ENCODE measurements at places on chromosomes 7 and 10.
A peak's percentile ranks its signal among the peaks of the same experiment; 100 is the strongest.

GRCh38 chr7:78473571-78474301 is 675.2 kb downstream of the PHTF2 start:
- no peak for DNase-seq

- DNase-seq, result no peak
Measured at GRCh38 chr7:143958781-143959180, 4.1 kb downstream of the OR2F1 start.

GRCh38 chr10:35768731-35769130 is 126.6 kb upstream of the FZD8 start:
- no peak for DNase-seq

DNA sequence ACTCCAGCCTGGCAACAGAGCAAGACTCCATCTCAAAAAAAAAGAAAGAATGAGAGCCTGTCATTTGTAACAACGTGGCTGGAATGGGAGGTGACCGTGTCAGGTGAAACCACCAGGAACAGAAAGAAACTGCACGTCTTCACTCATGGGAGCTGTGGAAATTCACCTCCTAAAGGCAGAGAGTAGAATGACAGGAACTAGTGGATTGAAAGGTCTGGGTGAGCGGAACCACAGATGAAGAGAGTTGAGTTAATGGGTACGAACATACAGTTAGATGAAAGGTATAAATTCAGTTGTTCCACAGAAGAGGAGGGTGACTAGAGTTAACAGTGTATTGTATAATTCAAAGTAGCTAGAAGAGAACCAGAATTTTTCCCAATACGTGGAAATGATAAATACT is 78.6 kb downstream of the MAD1L1 start:
- DNase-seq, result no peak

GRCh38 chr7:42494736-42495135 is 257.7 kb upstream of the GLI3 start:
- DNase-seq, result no peak

DNA sequence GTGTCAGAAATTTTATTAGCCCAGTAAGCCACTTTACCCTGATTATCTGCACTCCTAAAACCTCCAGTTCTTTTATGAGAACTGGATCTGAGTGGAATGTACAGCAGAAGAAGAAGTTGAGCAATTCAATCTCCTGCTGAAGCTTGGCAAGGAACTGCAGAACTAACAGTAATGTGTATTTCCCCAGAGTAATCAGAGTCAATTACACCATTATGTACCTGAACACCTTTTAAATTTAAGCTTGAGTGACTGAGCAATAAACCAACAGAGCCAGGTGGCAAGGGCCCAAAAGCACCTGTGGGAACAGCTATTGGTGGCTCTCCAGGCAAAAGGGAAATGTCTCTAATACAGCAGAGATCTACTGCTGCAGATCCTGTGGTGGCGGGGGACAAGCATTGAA is 40.1 kb upstream of the AKR1C2 start:
- DNase-seq, result no peak

DNA sequence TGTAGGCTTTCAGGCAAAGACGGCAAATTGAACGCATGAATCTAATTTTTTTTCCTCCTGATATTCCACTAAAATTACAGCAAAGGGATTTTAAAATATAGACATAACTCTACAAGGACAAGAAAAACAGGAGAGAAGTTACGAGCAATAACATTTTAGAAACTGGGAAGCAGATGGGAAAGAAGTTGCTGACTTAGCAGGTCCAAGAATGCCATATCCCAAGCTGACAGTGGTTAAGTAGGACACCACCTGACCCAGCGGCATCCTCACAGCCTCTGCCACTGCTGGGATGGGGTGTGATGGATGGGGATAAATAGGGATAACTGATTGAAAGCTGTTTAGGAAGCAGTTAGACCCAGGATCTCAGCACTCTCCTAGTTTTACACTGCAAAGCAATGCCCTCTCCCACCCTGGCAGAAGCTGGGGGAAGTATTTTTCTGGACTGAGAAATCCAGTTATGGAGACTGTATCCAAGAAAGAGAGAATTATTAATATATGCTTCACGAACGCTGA is 99.3 kb upstream of the LEP start:
- no peak for DNase-seq

DNA sequence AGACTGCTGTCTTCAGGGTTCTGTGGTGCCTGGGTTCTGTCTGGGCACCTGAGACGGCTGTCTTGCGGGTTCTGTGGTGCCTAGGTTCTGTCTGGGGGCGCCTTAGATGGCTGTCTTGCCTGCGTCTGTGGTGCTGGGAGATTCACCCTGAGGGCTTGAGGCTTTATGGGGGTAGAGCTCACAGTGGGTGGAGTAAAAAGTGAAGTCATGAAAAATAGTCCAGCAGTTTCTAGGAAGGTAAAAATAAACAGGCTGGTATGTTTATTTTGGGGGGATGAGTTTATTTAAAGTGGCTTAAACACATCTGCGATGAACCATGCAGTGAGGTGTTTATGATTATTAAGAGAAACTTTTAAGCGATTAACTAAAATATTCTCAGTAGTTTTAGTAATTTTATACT is 64.2 kb downstream of the NKX6-2 start:
- DNase-seq, result no peak

DNA sequence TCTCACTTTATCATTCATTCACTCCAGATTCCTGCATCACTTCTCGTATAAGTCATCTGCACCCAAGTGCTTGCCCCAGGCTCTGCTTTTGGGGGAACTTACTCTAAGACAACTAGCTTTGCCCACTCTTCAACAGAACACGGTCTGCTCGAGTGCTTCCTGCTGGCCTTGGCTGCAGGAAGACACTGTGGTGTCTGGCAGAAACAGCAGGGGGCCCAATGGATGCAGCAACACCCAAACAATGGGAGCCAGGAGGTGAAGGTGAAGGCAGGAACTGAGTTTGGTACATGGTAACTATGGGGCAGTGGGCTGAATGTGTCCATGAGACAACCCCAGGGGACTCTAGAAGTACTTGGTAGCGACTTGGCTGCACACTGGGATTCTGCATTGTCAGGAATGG is 344.0 kb downstream of the REEP3 start:
- no peak for DNase-seq

- DNase-seq, result no peak
Measured at GRCh38 chr10:79385804-79386531, 38.7 kb downstream of the PPIF start.

GRCh38 chr10:8617792-8618191 is 563.3 kb downstream of the GATA3 start:
- DNase-seq, result no peak

- no peak for DNase-seq
Measured at GRCh38 chr7:69217516-69218350, 380.5 kb upstream of the AUTS2 start.

- no peak for DNase-seq
Measured at GRCh38 chr10:119120413-119120867, 16.5 kb downstream of the DENND10 start.

GRCh38 chr7:30684351-30684750 is 2.1 kb upstream of the CRHR2 start:
- no peak for DNase-seq

GRCh38 chr7:31335884-31336201 is 4.7 kb downstream of the NEUROD6 start:
- DNase-seq, result no peak

DNA sequence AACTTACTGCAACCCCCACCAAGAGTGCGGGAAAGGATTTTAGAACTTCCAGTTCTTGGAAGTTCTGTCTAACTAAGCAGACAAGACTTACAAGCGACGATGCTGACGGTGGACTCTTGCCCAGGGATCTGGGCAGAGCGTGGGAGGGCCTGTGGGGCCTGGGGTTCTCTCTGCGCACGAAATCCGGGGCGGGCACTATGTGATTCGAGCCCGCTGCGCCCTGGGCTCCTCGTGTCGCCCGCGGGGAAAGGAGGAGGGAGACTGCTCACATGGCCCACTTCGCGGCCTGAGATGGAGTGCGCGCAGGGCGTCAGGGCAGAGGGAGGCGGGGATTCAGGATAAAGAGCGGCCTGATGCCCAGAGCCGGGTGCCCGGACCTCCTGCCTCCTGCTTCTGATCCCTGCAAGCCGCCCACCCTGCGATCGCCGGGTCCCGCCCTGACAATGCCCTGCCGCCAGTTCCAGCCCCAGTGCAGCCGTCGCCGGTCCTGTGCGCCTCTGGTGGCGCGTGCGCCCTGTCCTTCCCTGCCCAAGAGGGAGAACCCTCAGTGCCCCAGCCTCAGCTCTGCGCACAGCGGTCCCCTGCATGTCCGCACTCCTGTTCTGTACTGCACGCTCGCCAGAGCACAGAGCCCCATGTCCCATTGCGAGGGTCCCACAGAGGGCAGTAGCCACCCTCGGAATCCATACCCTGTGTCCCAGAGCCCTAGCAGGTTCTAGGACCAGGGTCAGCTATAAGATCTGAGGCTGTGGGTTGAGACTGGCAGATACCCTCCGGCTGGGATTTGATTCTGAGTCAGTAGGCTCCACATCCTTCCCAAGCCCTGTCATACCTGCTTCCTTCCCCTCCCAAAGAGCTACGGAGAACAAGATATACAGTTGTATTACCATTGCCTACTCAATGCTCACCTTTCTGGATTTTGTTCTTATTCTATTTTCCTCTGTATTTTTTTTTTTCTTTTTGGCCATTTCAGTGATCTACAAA is 99.4 kb upstream of the TMEM106B start:
- no peak for DNase-seq

DNA sequence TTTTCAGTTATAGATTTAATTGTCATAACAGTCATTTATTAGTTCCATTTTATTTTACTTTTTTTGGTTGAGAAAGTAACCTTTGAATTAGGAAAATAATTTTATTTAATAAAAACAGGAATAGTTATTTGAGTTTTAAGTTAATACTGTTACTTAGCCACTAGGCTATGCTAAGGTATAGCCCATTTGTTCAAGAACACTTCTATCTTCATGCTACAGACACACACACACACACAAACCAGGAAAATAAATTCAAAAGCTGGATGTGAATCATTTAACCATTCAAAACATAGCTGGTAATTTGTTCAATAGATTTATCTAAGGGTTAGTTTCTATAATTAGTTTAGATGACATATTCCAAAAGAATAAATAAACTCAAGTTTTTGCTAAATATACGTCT is 148.4 kb downstream of the RNF133 start:
- DNase-seq, result no peak

DNA sequence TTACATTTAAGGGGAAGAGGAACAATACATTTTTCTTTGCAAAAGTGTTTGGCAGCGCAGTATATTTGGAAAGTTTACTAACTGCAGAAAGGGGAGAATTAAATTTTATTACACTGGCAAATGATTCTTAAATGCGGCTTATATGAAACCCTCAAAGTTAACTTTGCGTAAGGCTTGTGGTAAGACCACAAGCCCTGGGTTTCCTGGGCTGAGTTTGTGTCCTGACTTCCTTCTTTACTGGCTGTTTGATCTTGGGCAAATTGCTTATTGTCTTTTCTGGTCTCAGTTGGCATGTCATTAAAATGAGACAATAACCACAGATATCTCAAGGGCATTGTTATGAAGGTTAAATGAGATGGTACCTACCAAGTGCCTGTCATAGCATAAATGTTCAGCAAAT is 106.8 kb downstream of the GLRX3 start:
- no peak for DNase-seq

GRCh38 chr7:26103596-26103995 is 48.4 kb upstream of the NFE2L3 start:
- no peak for DNase-seq

DNA sequence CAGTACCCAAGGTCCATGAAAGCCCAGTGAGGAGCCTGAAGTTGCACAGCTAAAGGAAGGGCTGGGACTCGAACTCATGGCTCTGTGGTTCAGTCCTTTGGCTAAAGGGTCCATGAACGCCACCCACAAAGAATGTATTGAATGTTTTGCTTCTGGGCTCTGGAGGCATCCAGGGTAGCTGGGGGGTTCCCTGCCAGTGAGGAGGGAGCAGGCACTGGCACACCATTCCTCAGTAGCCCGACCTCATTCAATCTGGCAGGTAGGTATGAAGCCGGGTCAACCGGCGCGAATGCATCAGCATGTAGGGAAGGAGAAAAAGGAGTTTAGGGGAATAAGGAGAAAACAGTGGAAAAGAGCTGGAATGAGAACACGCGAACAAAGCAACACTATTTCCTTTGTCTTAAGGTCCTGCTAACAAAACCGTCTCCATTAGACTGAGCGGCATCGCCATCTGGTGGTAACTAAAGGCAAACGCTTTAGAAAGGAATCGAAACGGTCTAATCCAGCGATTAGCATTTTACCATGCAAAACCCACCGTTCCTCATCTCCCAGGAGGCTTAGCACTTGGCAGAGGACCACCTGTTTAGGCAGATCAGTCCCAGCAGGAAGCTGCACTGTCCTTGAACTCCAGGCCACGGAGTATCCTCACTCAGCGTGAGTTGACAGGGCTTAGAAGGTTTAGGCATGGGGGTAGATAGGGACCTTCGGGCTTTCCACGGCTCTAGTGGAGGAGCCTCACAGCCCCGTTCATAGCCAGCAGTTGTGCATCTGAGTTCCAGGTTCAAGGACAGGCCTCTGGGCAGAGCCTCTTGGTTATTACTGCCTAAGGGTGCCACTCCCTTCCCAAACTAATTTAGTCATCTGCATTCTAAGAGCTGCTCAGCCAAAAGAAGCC is 122.8 kb downstream of the UBE2H start:
- DNase-seq, result peak; percentile 76

GRCh38 chr10:107689323-107689722 is 524.8 kb upstream of the SORCS1 start:
- peak; percentile 36 for DNase-seq

GRCh38 chr7:105003275-105003674 is 10.7 kb upstream of the KMT2E start:
- DNase-seq, result no peak

DNA sequence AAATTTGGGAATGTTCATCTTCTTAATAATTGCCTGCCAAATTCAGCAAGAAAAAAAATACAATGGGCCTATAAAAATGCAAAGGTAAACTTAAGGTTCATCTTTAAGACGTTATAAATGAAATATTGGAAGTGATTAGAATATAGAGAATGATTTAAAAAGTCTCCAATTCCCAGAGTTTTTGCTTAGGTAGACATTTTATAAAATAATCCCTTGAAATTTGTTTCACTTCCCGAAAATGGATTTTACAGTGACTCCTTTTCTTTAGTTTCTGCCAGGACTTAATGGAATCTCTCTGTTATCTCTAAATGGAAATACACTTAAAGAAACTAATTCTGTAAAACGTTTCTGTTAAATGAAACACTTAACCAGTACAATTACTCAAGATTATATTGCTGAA is 544.2 kb upstream of the TEX47 start:
- no peak for DNase-seq

- DNase-seq, result no peak
Measured at GRCh38 chr10:101850749-101851148, 7.1 kb upstream of the KCNIP2 start.

- DNase-seq, result no peak
Measured at GRCh38 chr10:5611899-5612680, 54.3 kb downstream of the ASB13 start.

DNA sequence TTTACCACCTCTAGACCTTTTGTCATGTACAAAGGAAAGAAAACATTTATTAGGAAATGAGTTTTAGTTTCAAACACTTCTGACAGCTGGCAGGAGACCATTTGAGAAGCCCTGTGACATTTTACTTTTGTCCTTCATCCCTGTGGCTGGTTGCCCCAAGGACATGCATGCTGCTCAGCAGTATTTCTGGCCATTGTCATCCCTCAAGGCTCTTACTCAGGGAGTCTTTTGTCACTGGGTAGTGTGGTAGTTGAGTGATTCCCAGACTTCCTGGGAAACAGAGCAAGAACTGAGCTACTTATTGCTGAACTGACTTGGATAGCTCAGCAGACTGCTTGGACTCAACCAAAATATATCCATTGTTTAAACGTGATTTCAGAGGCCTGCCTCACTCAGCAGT is 142.8 kb downstream of the LRRC4 start:
- DNase-seq, result no peak
